ENCODE measurements at places on chromosomes 12 and 14.

GRCh38 chr14:104803912-104804410 lies 3.1 kb downstream of the ZBTB42 start:
- no peak for DNase-seq

GRCh38 chr12:66763467-66763866 lies 84.6 kb upstream of the GRIP1 start:
- no peak for DNase-seq

- DNase-seq, result no peak
Observed at GRCh38 chr12:18206198-18206597, 55.1 kb upstream of the PIK3C2G start.

DNA sequence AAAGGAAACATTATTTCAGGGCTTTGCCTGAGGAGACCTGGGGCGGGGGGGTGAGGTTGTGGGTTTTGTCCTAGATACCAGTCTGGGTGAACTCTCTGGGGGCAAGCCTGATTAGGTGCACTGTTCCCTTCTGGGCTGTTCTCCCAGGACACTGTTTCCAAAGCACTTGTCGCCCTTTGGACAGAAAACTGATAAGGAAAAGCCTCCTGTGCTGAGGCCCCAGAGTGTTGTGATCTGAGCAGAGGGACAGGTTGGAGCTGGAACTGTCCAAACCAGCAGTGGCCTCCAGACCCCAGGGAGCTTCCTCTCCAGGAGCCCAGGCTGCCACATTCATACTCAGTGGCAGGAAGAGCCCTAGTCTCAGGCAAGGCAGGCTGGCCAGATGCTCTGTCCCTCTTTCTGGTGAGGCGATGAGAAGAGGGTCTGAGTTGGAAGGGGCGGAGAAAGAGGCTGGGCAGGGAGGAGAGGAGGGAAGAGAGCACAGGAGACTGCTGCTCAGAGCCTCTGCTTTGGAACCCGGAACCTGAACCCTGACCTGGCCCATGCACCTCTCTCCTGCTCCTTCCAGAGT lies 1.9 kb downstream of the GALNT16 start:
- DNase-seq, result no peak

GRCh38 chr12:131137009-131137835 lies 183.5 kb downstream of the ADGRD1 start:
- no peak for DNase-seq

GRCh38 chr14:96088911-96089310 lies 49.7 kb downstream of the C14orf132 start:
- no peak for DNase-seq

GRCh38 chr12:111270774-111271173 lies 98.1 kb downstream of the PHETA1 start:
- DNase-seq, result no peak

GRCh38 chr14:54652188-54652587 lies 85.3 kb downstream of the SAMD4A start:
- no peak for DNase-seq

DNA sequence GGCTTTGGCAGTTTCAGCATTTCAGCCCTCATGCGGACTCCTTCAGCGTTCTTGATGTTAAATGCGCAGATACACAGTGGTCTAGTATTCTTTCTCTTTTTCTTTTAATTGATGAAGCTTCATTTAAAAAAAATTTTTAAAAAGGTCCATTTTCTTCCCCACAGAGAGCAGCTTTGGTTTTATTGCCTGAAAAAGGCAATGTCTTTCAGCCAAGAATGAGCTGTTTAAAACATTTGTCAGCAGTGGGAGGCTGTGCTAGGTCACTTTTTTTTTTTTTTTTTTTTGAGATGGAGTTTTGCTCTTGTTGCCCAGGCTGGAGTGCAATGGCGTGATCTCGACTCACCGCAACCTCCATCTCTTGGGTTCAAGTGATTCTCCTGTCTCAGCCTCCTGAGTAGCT lies 13.5 kb downstream of the KMT5A start:
- DNase-seq, result no peak

Data from stimulated activated CD4-positive, alpha-beta T cell treated with anti-CD3 and anti-CD28 coated beads, Interleukin-1b, Interleukin-23, amount 100 ng/mL, for 24 hours (primary cell).